ENCODE measurements at places on chromosomes 3 and 15. TPM values are rescaled to one million over a fixed set of nuclear protein-coding genes. Genes with fewer than 3 reads are reported as not detected.

DNA sequence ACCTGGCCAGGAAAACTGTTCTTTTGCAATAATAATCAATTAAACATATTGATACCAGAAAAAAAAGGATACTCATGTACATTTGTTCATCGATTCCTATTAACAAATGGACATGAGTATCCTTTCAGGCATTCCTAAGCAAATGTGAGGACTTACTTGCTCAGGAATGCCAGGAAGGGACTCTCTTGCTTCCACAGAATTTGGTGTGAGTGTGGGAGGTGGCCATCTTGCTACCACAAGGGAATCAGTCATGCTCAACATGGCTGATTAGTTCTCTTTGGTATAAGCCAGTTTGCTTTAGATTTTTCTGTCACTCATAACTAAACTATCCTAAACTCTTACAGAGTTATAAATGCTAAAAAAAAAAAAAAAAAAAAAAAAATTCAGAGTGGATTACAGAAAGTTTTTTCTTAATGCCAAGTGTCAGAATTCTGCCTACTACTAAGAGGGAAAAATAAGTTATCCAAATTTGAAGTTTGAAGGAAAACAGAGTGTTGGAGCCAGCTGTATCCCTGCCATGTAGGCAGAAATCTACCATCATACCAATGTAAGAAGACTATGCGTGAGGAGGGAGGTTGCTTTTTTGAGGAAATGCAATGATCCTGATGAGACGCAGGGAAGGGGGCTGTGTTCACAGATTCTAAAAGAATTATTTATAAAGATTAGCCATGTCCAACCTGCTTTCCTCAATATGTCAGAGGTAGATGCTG is 98.7 kb downstream of the PLD1 start:
- no peak for DNase-seq

GRCh38 chr3:18338827-18339514 is 86.2 kb downstream of the SATB1 start:
- no peak for DNase-seq

The SUSD5 gene
- polyA plus RNA-seq = 1.8 TPM

DNA sequence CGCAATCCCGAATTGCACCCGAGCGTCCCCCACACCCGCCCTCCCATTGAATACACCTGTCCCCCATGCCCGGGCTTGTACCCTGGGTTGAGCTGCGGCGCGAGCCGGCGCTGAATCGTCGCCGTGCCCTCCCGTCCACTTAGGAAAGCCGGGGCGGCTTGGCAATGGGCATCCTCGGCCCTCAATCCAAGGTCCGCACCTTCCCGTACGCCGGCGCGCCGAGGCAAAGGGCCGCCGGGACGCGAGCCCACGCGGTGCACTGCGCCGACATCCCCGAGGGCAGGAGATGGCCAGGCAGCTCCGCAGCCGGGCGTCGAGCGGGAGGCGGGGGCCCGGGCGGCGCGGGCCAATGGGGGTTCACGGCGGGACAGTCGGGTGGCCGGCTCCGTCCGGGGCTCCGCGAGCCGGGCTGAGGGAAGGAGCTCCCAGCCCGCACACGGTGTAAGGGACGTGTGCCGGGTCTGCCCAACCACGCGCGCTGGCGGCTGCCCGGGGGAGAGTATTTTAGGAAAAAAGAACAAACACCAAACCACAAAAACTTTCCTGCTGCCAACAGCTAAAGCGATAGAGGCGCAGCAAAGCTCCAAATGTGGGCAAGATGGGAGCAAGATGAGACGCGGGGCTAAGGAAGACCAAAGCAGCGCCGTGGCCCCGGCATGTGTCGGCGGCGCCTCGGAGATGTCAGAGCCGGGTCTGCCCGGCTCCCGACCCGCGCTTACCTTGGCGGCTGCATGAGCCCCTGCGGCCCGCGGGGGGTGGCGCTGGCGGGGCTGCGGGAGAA is 621 bp downstream of the RGMA start:
- no peak for DNase-seq

DNA sequence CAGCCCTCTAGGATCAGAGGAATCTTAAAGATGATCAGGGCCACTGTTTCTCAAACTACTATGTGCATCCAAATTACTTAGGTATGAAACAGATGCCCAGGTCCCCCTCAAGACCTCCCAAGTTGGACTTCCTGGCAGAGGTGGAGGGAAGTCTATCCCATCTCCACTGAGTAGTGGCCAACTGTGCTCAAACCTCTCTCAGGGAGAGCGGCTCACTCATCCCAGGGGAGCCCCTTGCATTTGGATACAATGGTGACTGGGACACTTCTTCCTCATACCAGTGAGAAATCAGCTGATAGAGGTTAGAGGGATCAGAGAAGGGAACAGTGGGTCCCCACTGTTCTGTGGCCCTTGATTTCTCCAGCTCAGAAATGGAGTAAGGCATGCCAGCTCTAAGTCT is 8.7 kb upstream of the WNT7A start:
- DNase-seq = no peak

The SMARCC1 gene
- 34.3 TPM for polyA plus RNA-seq

- DNase-seq = no peak
These were observed 12.2 kb upstream of the NMD3 start for GRCh38 chr3:161208931-161209330.

The DOCK3 gene
- 0.10 TPM for polyA plus RNA-seq

The TMC3 gene
- not detected for polyA plus RNA-seq

DNA sequence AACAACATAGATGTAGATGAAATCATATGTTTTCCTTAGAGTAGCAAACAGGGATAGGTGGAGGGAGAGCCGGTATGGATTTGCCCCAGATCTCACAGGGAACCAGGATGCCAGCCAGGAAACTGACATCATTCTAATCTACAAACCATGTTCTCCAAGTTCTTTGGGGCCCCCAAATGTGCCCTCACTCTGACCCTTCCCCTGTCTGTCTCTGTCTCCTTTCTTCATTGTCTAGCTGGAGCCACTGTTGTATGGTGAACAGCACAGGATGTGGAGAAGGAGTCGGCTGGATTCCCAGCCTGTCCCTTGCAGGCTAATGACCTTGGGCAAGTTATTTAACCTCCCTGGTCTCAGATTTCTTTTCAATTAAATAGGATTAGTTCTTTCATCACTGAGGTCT is 962 bp downstream of the ATP13A5 start:
- DNase-seq = no peak

The SLCO2A1 gene
- polyA plus RNA-seq = 1.7 TPM

- DNase-seq = no peak
These were observed 51.2 kb downstream of the MCTP2 start for GRCh38 chr15:94282269-94283250.
